Activated T-cell treated with anti-CD3 and anti-CD28 coated beads, Interleukin-2, amount 50 U/mL, for 24 hours (primary cell): ENCODE measurements at places on chromosomes 1 and 21.

- H3K36me3 ChIP-seq: no peaks in the 10 kb centered on the region
- no peak for DNase-seq
- H3K27me3 ChIP-seq: peaks cover 10% of the 10 kb centered on the region
- H3K4me1 ChIP-seq: no peaks in the 10 kb centered on the region
These were observed 275.2 kb downstream of the KAZN start for GRCh38 chr1:14873677-14874076.

- no peaks in the 10 kb centered on the region for H3K4me1 ChIP-seq
- no peak overlapping the region for H3K4me3 ChIP-seq
- no peaks in the 10 kb centered on the region for H3K27me3 ChIP-seq
- no peaks in the 10 kb centered on the region for H3K36me3 ChIP-seq
These were observed 164.6 kb downstream of the NCAM2 start for GRCh38 chr21:21162786-21163185.

GRCh38 chr1:3746830-3747521 lies 5.3 kb upstream of the CCDC27 start:
- peaks cover 36% of the 10 kb centered on the region for H3K4me1 ChIP-seq
- no peaks in the 10 kb centered on the region for H3K27me3 ChIP-seq
- peak; percentile 94 for DNase-seq
- peak overlapping the region; percentile 81 for H3K4me3 ChIP-seq
- peaks cover 35% of the 10 kb centered on the region for H3K36me3 ChIP-seq
- peak overlapping the region; percentile 86 for H3K27ac ChIP-seq

DNA sequence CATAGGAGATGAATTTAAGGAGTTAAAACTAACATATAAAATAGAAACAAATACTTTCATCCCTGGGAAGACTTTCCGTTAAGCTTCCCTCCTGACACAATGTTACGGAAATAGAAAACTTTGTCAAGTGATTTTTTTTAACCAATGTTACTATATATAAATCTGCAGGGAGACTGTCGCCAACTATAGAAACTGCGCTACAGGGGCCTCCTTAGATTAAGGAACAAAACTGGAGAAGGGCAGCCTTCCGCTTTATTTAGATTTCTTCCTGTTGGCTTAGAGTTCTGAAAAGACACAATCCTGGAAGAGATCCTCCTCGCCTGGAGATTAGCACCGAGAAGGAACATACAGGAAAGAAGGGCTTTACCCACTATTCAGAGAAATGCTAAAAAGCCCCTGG lies 1.5 kb downstream of the MGST3 start:
- H3K36me3 ChIP-seq: peaks cover 15% of the 10 kb centered on the region
- H3K4me1 ChIP-seq: peaks cover 26% of the 10 kb centered on the region
- H3K27me3 ChIP-seq: no peaks in the 10 kb centered on the region
- H3K27ac ChIP-seq: peak overlapping the region; percentile 16
- no peak overlapping the region for H3K4me3 ChIP-seq

GRCh38 chr21:43814215-43815106 lies 25.1 kb downstream of the RRP1 start:
- no peaks in the 10 kb centered on the region for H3K27me3 ChIP-seq
- DNase-seq: no peak
- H3K27ac ChIP-seq: no peak overlapping the region
- peaks cover 10% of the 10 kb centered on the region for H3K36me3 ChIP-seq

DNA sequence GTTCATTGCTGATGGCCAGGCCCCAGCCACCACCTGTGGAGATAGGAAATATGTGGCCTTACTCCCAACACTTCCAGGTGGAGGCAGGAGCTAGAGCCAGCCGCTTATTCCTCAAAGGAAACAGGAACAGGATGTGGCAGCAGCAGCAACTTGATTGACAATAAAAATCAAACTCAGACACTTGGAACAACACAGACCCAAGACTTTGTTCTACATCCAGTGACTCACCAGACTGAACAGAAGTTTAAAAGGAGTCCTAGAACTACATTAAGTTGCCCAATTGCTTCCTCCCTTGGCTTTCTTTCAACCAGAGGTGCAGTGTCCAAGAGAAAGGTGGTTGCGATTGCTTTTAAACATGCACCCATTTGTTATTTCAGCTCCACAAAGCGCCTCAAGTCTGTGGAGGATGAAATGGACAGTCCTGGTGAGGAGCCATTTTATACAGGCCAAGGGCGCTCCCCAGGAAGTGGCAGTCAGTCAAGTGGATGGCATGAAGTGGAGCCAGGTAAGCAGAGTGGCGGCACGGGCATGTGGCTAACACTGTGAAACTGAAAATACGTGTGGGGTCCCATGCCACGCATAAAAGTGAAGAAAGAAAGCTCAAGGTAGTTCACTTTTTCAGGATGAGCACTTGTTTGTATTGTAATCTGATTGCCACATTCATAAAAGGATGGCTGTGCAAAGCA lies 276.6 kb downstream of the NFIA start:
- DNase-seq: no peak
- no peaks in the 10 kb centered on the region for H3K4me1 ChIP-seq
- no peak overlapping the region for H3K27ac ChIP-seq
- no peak overlapping the region for H3K4me3 ChIP-seq

- peaks cover 15% of the 10 kb centered on the region for H3K36me3 ChIP-seq
- peak overlapping the region; percentile 83 for H3K4me3 ChIP-seq
- H3K4me1 ChIP-seq: peaks cover 67% of the 10 kb centered on the region
- peak; percentile 74 for DNase-seq
- peak overlapping the region; percentile 96 for H3K27ac ChIP-seq
These were observed 746 bp downstream of the MACF1 start for GRCh38 chr1:39205102-39205780.

DNA sequence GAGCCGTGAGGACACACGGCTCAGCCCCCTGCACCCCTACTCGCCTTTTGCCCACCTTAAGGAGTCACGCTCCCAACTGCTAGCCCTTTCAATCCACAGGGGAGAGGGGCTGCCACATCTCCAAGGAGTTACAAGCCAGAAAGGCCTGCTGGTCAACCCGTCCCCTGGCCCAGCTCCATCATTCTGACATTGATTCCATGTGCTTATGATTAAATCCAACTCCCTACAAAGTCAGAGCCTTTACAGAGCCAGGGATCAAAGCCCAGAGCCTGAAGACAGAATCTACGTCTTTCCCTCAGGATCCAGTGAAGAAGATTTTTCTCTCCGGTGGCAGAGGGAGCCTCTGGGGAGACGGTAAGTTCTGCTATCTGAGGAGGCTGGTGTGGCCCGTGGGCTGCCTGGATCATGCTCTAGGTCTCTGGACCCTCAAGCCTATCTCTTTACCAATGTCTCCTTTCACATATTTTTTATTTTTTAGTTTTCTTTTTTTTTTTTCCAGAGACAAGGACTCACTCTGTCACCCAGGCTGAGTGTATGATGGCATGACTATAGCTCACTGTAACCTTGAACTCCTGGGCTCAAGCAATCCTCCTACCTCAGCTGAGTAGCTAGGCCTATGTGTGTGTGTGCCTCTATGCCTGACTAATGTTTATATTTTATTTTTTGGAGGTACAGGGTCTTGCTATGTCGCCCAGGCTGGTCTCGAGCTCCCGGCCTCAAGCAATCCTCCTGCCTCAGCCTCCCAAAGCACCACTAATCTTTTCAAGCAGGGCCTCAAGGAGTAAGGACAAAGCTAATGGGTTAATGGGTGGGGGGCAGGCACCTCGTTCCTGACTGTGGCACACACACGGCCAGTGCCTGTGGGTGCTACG lies 61.3 kb downstream of the SLC66A1 start:
- H3K27me3 ChIP-seq: no peaks in the 10 kb centered on the region
- H3K4me1 ChIP-seq: peaks cover 50% of the 10 kb centered on the region
- H3K36me3 ChIP-seq: peaks cover 80% of the 10 kb centered on the region
- H3K27ac ChIP-seq: peak overlapping the region; percentile 65
- DNase-seq: no peak

DNA sequence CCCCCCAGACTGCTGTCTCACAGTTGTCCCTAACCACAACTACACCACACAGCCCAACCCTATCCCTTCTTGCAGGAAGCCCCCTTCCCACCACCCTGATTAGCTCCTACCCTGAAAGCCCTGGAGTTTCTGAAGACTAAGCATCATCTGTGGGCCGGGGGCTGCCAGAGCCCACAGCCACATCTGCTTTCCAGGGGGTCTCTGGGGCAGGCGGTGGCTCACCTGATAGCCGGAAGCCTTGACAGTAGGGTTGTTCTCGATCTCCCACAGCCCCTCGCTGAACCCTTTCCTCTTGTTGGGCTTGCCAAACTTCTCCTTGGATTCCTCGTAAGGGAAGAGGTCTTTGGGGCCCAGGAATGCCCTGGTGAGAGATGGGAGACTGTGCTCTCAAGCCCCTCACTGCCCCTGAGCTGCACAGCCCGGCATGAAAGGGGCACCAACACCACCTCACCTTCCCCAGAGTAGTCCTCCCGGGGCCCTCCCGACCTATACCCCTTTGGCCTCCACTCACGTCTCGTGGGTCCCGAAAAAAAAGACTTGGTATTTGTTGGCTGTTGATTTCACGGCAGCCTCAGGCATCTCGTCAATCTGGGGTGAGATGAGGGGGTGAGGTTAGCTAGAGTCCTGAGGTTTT lies 4.0 kb upstream of the MRPL24 start:
- peak overlapping the region; percentile 95 for H3K27ac ChIP-seq
- peaks cover 75% of the 10 kb centered on the region for H3K4me1 ChIP-seq
- H3K36me3 ChIP-seq: peaks cover 90% of the 10 kb centered on the region
- H3K27me3 ChIP-seq: no peaks in the 10 kb centered on the region
- DNase-seq: no peak
- no peak overlapping the region for H3K4me3 ChIP-seq

- no peaks in the 10 kb centered on the region for H3K27me3 ChIP-seq
- peaks cover 42% of the 10 kb centered on the region for H3K36me3 ChIP-seq
- no peak overlapping the region for H3K27ac ChIP-seq
- H3K4me3 ChIP-seq: no peak overlapping the region
- peaks cover 31% of the 10 kb centered on the region for H3K4me1 ChIP-seq
These were observed 13.6 kb downstream of the SDCCAG8 start for GRCh38 chr1:243269461-243269801.

DNA sequence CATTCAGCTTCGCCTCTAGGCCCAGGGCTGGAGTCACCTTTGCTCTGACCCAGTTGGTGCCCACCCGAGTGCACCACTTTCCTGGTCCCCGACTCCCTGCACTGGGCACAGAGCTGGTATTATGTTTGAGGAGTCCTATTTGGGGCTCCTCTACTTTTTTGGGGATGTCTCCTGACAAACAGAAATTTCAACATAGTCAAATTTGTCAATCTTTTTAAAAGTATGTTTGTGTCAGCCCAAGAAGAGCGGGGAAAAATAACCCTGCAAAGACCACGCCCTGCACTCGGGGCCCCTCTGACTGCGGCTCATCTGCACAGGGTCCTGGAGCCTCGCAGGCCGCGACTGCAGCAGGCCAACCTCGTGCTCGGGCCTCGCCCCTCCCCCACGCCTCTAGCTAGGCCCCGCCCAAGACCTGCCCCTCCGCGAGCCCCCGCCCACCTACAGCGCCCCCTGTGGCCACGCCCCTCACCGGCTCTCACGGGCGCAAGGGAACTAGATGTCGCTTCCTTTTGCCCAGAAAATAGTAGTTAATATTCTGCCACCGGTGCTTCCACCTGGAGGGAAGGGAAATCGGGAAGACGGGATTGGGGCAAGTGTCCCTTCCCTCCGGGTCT lies 11.4 kb downstream of the FAM229A start:
- peak overlapping the region; percentile 93 for H3K27ac ChIP-seq
- no peaks in the 10 kb centered on the region for H3K27me3 ChIP-seq
- peak overlapping the region; percentile 82 for H3K4me3 ChIP-seq
- DNase-seq: peak; percentile 90
- H3K4me1 ChIP-seq: peaks cover 35% of the 10 kb centered on the region
- no peaks in the 10 kb centered on the region for H3K36me3 ChIP-seq

- H3K4me1 ChIP-seq: no peaks in the 10 kb centered on the region
- no peak overlapping the region for H3K27ac ChIP-seq
- no peak overlapping the region for H3K4me3 ChIP-seq
- no peak for DNase-seq
- no peaks in the 10 kb centered on the region for H3K27me3 ChIP-seq
These were observed 63.4 kb upstream of the L1TD1 start for GRCh38 chr1:62131093-62131725.

DNA sequence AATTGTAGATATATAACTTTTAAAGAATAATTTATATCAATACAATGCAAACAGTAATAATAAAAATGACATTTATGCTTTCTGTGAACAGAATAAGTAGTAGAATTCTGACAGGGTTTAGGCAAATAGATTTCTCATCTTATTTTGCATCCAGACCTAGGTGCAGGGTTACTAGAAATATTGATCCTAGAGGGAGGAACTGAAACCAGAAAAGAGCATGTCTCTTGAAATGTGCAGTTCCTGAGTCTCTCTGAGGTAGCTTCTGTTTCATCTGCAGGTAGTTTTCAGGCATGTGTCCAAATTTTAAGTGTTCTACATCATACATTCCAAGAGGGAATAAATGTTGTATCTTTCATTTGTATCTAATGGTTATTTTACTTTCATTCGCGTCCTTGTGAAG lies 631.9 kb upstream of the ADGRL4 start:
- no peak for DNase-seq
- H3K27ac ChIP-seq: no peak overlapping the region
- H3K27me3 ChIP-seq: no peaks in the 10 kb centered on the region

DNA sequence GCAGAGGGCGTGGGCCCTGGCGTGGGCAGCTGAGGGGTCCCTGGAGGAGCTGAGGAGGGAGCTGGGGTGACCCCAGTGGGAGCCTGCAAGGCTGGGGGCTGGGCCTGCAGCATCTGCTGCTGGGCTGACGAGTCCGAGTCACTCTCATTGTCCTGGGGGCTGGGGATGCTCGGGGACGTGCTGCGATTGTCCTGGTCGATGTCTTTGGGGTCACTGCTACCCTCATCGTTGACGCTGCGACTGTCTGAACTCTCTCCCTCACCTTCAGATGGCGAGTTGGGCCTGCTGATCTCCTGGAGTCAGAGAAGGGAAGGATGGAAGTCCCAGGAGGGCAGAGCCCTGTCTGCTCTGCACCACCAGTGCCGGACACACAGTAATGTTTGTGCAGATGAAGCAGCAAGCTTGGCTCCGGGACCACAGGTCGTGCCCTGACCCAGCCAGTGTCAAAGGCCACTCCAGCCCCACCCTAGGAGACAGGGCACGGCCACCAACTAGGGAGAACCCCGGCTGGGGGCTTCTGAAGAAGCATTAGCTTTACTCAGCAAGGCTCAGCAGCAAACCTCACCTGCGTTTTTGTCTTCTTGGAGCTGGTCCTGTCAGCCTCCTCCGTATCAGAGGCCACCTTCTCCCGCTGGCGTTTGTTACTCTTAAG lies 43.4 kb downstream of the SLC45A1 start:
- no peaks in the 10 kb centered on the region for H3K4me1 ChIP-seq
- H3K4me3 ChIP-seq: no peak overlapping the region
- DNase-seq: no peak
- H3K36me3 ChIP-seq: peaks cover 90% of the 10 kb centered on the region
- peak overlapping the region; percentile 37 for H3K27ac ChIP-seq

GRCh38 chr21:20971296-20971921 lies 26.8 kb upstream of the NCAM2 start:
- H3K27ac ChIP-seq: no peak overlapping the region
- no peak for DNase-seq
- no peak overlapping the region for H3K4me3 ChIP-seq
- no peaks in the 10 kb centered on the region for H3K4me1 ChIP-seq
- no peaks in the 10 kb centered on the region for H3K27me3 ChIP-seq

- no peak overlapping the region for H3K27ac ChIP-seq
- no peaks in the 10 kb centered on the region for H3K27me3 ChIP-seq
- DNase-seq: no peak
- H3K4me3 ChIP-seq: no peak overlapping the region
These were observed 24.1 kb downstream of the RNF115 start for GRCh38 chr1:145799806-145800205.
